ENCODE measurements at places on chromosomes 7 and 10.

GRCh38 chr7:45066409-45066808, 22.4 kb downstream of the NACAD start:
- no peak for DNase-seq

- no peak for DNase-seq
Measured at GRCh38 chr7:617614-618538, 98.2 kb upstream of the PDGFA start.

GRCh38 chr7:39588416-39588815, 22.2 kb downstream of the YAE1 start:
- no peak for DNase-seq

DNA sequence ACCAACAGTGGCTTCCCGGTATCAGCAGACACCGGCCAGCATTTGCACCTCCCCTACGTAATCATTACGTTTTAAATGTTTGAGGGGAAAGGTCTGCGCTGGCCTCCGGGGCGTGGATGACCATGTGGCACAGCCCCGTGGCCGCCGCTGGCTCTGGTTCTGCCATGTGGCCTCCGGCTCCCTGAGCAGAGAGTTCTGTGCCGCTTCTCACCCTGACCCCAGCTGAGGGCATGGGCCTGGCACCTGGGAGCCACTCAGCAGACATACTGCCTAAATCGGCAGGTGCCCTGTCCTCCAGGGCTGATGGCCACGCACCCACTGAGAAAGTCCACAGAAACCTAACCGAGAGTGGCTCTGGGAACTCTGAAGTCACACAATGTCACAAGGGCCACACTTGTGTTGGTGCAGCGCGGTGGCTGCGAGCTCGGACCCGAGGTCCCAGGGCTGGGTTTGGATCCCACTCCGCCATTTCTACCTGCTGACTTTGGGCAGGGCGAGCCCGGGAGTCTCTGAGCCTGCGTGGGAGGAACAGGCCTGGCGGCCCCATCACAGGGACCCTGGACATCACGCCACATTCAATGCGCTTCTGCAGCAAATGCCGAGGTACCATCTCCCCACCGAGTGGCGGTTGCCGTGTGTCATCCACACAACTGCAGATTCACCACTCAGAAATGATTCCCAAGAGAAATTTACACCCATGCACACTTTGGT, 25.3 kb downstream of the CFAP46 start:
- no peak for DNase-seq

- peak; percentile 99 for DNase-seq
Measured at GRCh38 chr7:43164757-43165156, 52.3 kb downstream of the HECW1 start.

DNA sequence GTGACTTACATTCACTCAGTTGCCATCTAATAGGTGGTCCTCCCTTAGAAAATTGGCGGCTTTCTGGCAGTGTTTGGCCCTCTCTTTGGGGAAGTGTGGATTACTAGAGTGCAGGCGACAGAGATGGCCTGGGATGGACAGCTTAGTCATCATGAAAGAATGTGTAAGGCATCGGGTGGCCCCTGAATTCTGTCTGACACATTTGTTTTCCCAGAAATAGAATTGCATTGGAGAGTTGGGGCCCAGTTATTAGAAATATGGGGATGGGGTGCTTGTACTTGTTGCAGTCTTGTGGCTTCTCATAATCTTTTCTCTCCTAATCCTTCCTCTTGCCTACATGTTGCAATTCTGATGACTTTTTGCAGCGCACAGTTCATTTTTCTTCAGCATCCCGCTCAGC, 13.8 kb downstream of the TCF7L2 start:
- DNase-seq = no peak

All from mammary epithelial cell (primary cell).